ENCODE measurements at places on chromosomes 6 and 20. TPM values are rescaled to one million over a fixed set of nuclear protein-coding genes. Genes with fewer than 3 reads are reported as not detected.

GRCh38 chr6:47163536-47163935, 121.4 kb upstream of the ADGRF1 start:
- DNase-seq = no peak

Gene NKX2-2
- 15.5 TPM for total RNA-seq

DNA sequence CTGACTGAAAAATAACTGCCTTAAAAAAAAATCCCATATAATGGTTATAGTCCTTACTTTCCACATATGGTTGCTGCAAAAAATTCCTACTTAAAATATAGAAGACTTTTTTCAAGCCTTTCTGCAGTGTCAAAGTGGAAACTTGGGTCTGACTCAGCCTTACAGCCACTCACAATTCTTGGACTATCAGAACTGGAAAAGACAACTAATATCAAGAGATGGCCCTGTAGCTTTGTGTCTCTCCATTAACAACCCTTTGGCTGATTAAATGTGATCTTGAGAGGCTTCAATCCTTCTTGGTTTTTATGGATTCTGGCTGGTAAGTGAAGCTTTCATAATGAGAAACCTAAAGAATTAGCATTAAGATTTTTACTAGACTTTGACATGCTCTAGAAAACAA, 307.8 kb downstream of the RNGTT start:
- no peak for DNase-seq

GRCh38 chr6:167137081-167137480, 14.2 kb downstream of the CCR6 start:
- no peak for DNase-seq

GRCh38 chr6:30570740-30571074, 535 bp upstream of the ABCF1 start:
- no peak for DNase-seq

Gene CPNE5
- 0.24 TPM for total RNA-seq

GRCh38 chr6:151232899-151233298, 6.9 kb upstream of the AKAP12 start:
- DNase-seq = no peak

DNA sequence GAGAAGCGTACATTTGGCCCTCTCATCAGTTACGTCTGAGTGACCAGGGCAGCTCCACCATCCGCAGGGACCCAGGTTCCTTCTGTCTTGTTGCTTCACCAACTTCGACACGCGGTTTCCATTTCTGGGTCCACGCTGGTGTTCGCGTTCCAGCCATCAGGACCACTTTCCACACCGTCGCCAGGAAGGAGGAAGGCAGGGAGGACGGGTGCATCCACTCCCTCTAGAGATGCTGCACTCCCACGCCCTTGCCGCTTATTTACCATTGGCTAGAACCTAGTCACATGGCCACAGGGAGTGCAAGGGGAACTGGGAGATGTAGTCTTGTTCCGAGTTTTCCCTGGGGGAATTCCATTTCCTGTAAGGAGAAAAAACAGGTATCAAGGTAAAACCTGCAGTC, 33.2 kb upstream of the SNX9 start:
- DNase-seq = no peak

Gene ATG5
- total RNA-seq = 39.6 TPM

DNA sequence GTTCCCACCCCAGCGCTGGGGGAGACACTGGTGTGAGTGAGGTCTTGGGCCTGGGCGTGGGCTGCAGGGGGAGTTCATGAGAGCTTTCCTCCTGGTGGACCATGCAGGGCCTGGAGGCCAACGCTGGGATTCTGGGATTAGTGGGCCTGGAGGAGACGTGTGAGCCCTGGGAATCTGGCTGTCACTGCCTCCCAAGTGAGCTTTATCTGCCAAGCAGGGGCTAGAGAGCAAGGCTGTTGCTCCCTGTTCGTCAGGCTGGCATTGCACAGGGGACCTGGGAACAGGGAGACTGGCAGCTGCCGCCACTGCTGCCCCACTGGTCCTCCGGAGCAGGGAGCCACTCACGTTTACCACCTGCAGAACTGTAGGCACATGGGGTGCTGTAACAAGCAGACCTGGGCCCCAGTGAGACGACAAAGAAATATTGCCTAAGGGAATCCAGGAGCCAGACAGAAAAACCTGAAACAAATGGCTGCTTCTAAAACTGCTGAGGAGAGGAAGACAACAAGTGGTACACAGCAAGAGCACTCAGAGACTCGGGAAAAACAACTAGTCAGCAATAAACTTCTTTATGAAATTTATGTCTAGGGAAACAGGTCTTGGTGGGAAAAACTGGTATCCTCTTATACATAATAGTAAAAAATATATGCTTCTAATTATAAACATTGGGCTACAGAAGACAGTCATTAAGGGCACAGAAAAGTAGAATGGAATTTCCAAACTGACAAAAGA, 45.2 kb downstream of the PPP1R3G start:
- DNase-seq = no peak

DNA sequence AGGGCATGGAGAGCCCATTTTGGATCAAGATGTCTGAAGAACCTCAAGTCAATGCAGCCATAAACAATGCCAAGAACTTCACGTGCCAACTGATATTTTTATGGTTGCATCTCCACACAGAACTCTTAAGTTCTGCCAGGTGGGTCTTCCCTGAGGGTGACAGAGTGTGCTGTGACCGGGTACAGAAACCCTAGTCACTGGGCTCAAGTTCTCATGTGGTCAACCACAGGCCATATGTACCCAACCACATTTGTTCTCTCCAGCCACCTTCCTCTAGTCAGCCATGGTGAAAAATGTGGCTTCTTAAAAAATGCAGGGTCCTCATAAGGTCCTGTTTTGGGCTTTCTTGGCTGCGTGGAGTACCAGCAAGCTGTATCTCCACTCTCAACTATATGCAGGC, 48.9 kb downstream of the CLIC5 start:
- no peak for DNase-seq

DNA sequence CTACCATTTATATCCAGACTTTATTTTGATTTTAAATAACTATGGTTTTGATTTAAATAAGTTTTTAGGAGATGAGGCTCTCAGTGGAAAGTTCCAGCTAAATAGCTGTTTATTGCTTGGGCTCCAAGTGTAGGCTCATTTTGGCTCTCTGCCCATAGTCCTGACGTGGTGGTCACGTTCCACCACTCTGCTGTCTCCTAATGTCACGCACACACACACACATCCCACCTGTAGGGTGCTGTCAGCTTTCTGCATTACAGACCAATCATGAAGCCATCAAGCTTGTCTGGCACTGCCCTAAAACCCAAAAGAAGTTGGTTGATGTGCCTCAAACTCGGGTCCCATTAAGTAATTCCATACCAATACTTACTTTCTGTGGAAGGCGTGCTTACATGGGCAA, 45.4 kb downstream of the PANK2 start:
- DNase-seq = no peak

- no peak for DNase-seq
These were observed 387.3 kb upstream of the ADGRB3 start for GRCh38 chr6:68247782-68248181.

- no peak for DNase-seq
These were observed 119.0 kb downstream of the EYA4 start for GRCh38 chr6:133360194-133360593.

Gene ITPA
- 67.8 TPM for total RNA-seq

- DNase-seq = no peak
These were observed 37.7 kb downstream of the MDFI start for GRCh38 chr6:41675992-41676391.

Gene BEND3
- total RNA-seq = 22.4 TPM

Gene IPCEF1
- total RNA-seq = 0.77 TPM

- DNase-seq = no peak
These were observed 944.8 kb upstream of the CITED2 start for GRCh38 chr6:140319209-140319608.

DNA sequence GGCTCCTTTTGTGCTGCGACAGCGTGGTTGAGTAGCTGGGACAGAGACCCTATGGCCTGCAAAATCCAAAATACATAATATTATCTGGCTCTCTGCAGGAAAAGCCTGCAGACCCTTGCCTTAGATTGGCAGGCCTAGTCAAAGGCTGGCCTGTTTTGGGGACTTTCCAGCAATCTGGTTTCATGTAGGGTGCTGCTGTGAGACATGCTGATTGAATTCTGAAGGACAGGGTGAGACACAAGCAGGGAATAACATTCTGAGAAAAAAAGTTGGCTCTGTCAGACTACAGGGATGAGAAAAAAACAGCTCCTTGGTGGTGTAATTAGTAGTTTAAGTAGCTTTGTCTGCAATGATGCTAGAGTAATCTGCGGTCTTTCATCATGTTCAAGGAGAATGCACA, 402.7 kb upstream of the AGPAT4 start:
- DNase-seq = no peak

Gene SEL1L2
- total RNA-seq = not detected

DNA sequence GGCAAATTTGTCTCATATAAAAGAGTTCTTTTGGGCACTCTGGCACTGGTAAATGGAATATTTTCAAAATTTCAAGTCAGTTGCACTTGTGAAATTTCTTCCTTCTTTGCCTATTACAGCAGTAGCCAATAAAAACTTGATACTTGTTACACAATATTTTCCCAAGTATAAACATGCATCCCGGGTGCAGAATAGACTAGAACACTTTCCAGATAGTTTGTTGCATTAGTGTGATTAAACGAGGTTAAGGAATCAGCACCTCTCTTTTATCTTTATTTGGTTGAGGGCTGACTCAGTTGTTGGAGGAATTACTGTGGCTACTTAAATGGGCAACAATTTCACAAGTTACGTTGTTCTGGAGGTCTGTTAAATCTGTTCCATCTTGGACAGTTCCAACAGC, 467.5 kb downstream of the CDKAL1 start:
- DNase-seq = no peak

GRCh38 chr6:138493413-138493812, 5.9 kb downstream of the NHSL1 start:
- DNase-seq = no peak

Gene GRM1
- total RNA-seq = 0.41 TPM

GRCh38 chr6:107843400-107843799, 19.3 kb upstream of the SCML4 start:
- no peak for DNase-seq

DNA sequence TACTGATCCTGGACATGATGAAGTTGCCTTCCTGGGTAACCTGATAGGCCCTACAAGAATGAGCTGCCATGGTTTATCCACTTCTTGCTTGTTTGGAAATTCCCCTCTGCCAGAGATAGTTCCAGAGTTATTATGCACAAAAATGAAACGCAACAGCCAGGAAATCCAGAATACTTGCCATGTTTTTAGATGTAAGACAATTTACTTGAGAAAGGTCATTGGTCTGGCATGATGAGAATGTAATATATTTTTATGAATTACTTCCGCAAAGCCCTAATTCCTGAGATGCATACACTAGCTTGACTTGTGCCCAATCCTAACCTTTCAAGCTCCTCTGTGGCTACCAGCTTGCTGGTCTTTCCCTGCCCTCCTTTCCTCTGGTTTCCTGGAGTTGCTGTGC, 27.9 kb upstream of the NT5E start:
- no peak for DNase-seq

DNA sequence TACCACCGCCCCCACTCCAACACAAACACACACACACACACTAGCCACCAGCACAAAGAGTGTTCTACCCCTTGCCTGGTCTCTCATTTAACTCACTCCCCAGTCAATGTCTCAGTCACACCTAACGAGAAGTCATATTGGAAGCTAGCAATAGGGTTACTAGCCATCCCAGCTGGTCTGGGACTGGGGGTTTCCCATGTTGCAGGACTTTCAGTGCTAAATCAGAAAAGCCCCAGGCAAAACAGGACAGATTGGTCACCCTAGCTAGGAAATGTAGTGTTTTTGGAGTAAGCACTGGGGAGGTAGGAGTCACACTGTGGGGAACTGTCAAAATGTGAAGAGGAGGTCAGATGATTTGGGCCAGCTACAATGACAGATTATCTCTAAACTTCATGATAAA, 158.1 kb downstream of the UNC5CL start:
- no peak for DNase-seq

Gene CPXM1
- 130 TPM for total RNA-seq

Gene BMP6
- 3.4 TPM for total RNA-seq

DNA sequence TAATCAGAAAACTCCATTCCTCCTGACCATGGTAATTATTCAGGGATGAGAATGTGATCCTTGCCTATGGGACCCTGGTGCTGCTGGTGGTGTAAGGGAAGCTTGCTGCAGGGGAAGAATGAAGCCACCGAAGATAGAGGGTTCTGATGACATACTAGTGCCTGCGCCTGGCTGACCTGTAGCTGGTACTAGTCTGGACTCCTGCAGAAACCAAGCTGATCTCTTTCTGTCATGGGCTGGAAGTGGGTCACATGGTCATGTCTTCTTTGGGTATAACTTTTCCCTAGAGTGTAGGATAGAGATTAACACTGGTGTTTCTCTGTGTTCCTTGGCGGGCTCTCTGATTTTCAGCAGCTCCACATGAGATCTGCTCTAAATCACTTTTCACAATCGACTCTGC, 8.6 kb upstream of the SLC4A11 start:
- no peak for DNase-seq

Gene C2
- total RNA-seq = 0.47 TPM

DNA sequence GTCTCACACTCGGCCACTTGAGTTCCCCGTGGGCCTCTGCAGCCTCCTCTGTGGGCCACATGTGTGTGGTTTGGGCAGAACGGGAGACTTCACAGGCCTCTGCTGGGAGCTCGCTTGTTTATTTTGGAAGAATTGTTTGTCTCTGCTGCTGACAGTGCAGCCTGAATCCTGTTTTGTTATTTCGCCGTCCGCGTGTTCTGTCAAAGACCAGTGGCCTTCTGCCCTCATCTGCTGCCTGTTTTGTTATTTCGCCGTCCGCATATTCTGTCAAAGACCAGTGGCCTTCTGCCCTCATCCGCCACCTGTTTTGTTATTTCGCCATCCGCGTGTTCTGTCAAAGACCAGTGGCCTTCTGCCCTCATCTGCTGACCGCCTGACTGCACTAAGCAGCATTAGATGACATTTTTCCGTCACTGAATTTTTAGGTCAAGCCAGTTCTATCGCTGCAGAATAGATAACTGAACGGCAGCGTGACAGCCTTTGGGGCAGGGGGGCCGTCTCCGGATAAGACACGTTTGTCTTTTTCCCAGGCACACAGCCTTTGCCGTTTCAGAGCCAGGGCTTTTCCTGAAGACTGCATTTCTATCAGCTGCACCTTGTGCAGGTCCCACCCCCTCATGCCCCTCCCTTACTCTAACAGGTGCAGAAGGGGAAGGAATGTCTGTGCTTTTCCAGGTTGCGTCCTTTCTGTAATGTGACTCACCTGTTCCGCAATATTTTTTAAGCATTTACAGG, 158.5 kb upstream of the AFDN start:
- no peak for DNase-seq

Gene CCN2
- total RNA-seq = 33.5 TPM

- no peak for DNase-seq
These were observed 152.4 kb downstream of the COL9A1 start for GRCh38 chr6:70150521-70150920.

Gene RPP40
- 10.6 TPM for total RNA-seq

Gene FITM2
- 4.4 TPM for total RNA-seq

GRCh38 chr6:56345376-56345995, 98.1 kb upstream of the COL21A1 start:
- DNase-seq = no peak

All from progenitor cell of endocrine pancreas (in vitro differentiated cells).